ENCODE measurements at places on chromosomes 16 and 17.
A peak's percentile ranks its signal among the peaks of the same experiment; 100 is the strongest.

DNA sequence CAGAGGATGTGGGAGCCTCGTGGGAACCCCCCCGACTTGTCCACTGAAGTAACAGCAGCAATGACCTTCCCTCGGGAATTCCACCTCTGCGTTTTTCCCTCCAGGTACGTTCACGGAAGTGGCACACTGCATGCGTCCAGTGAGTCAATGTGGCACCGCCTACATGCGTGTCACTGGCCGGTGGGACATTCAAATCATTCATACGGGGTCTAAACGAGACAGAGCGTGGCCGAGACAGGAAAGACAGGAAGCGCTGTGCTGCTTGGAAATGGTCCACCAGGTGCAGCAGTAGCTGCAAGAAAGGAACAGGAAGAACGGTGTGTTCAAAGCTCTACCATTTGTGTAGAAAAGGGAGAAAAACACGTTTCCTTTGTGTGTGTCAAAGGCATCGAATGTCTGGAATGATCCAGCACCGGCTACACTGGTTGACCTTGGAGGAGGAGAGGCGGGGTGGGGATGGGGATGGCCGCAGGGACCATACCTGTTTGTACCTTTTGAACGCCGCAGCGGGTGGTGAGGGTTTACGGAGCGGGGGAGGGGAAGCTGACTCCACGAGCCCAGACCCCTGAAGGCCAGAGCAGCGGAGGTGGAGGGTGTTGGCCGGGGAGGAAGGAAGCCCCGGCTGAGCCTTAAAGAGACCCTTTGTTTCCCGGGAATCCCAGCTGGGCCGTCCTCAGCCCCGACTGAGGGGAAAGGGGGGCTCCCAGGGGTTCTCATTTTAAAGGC lies 1.7 kb upstream of the PGAP6 start:
- DNase-seq = no peak

DNA sequence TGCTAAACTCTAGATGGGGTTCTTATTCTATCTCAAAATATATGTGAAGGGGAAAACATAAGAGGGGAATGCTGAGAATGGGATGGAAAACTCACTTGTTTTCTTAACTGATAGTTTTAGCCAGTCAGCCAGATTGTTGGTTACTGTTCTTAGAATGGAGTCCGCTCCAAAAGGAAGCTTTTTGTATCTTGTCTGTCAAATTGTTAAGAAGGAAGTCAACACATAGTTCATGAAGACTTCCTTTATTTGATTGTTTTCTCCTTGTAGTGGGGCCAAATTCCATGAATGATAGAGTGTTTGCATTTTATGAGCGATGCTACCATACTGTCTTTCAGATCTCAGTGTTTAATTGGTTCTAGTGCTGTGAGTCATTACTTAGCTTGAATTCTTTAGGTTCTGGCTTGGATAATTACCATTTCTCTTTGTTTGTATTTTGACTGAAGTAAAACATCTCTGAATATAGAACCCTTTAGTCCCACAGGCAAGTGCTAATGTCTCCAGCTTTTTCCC lies 98.3 kb upstream of the GOT2 start:
- no peak for DNase-seq

GRCh38 chr16:28011971-28012445 lies 51.5 kb downstream of the GSG1L start:
- no peak for DNase-seq

DNA sequence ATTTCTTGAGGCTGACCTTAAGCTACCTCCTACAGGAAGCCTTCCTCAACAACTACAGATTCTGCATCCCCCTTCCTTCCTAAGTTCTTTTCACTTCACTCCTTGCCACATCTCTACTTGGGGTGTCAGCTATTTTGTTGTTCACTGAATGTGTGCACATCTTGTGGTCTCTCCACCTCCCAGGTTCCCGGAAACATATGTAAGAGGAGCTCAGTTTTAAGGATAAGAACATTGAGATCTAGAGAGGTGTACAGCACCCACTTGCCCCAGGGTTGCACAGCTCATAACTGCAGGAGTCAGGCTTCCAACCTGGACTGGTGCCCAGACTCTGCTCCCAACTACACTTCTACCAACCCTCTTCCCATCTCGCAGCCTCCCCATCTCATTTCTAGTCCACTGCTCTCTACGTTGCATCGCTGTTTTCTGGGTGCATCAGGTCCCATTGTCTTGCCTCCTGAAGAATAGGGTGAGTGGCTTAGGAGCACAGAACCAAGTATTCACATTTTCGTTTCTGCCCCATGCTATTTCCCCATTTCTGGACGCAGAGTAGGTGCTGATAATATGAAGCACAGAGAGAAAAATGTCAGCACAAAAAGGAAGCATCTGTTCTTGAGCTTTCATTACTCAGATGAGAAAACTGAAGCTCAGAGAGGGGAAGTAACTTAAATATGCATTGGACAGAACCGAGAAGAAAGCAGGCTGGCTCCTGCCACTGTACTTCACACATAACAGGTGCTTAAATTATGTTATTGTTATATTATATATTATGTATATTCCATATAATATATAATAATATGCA lies 292.0 kb upstream of the CCL2 start:
- DNase-seq = no peak

- DNase-seq = no peak
Observed at GRCh38 chr16:77496934-77497333, 62.1 kb upstream of the ADAMTS18 start.

DNA sequence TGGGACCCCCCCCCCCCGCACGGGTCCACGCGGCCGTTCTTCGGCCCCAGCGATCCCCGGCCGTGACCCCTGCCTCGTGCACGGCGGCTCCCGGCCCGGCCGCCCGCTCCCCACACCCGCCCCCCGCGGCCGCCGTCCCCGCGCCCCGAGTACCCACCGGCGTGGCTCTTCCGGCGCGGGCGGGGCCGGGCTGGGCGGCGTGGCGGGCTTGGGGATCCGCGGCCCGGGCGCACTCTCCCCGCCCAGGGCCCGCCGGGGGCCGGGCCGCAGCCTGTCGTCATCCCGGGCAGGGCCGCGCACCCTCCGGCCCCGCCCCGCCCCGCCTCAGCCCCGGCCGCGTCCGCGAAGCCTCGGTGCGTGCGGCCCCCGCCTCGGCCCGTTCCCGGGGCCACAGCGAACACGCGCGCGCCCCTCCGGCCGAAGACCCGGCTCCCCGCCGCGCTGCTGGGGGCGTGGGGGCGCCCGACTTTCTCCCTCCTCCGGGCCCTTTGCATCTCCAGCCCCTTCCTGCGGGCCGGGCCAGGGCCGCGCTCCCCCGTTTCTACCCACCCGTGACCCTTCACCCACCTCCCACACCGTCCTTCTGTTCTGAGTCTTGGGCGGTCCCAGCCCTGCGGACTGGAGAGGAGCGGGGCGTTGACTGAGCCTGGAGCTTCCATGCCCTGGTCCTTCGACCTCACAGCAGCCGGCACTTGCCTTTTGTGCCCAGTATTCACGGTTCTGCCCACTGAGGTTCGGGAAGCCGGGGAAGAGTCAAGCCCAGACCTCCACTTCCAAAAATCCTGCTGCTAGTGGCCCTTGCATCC lies 840 bp downstream of the MYO1C start:
- no peak for DNase-seq

- no peak for DNase-seq
Observed at GRCh38 chr16:71460941-71461340, 1.1 kb downstream of the ZNF23 start.

DNA sequence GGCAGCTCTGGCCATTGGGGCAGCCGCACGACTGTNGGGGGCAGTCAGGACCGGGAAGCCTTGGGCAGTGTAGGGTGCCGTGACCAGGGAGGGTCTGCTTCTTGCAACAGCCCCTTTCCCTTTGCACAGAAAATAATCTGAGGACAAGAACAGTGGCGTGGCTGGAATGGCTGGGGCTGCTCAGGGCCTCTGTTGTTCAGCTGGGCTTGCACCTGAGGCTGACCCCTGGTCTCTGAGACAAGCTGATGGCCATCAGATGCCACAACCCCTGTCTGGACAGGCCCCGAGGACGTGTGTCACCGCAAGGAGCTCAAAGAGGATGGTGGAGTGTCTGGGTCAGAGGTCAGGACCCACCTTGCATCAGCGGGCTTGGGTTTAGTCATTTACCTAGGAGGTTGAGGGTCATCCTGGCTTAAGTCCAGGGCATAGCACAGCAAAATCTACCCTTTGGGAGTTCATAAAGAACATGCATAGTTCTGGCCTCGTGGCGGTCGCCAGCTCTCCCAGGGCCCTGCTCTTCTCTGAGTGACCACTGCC lies 46.9 kb downstream of the METRNL start:
- no peak for DNase-seq

GRCh38 chr17:77839698-77840512 lies 118.6 kb upstream of the TNRC6C start:
- DNase-seq = no peak

GRCh38 chr17:75417054-75417580 lies 11.6 kb upstream of the GRB2 start:
- DNase-seq = no peak

DNA sequence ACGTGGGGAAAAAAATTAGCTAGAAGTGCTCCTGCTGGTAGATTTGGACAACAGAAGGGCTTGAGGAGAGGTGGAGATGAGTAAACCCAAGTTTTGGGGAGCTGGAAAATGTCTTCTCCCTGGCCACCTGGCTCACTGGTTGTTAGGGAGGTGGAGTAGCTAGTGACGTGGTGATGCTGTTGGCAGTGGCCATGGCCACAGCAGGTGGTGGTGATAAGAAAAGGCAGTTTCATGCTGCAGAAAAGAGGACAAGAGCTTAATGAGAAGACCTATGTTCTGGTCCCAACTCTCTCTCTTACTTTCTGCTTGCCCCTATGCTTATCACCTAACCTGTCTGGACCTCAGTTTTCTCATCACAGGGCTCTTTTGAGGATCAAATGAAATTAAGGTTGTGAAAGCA lies 223.5 kb upstream of the N4BP1 start:
- DNase-seq = no peak

DNA sequence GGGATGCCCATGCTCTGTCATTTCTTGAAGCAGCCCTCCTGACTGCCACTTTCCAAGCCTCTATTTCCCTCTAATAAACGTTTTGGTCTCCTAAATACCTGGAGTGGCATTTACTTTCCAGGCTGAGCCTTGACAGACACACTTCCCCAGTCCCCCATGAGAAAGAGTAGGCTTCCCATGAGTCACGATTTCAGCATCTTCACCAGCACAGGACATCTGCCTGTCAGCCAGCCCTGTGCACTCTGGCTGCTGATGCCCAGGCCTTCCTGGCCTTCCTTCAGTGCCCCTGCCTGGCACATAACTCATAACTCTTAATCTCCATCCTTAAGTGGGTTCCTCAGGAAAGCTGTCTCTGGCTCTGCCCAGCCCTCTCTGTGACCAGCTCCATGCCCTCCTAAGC lies 30.8 kb upstream of the GAS7 start:
- DNase-seq = no peak

- DNase-seq = peak; percentile 69
Observed at GRCh38 chr17:80991645-80992076, at the start of gene CHMP6. TSS of gene CHMP6 (plus strand) at chr17:80991841. CDS start at chr17:80991919, 78 bp downstream.

DNA sequence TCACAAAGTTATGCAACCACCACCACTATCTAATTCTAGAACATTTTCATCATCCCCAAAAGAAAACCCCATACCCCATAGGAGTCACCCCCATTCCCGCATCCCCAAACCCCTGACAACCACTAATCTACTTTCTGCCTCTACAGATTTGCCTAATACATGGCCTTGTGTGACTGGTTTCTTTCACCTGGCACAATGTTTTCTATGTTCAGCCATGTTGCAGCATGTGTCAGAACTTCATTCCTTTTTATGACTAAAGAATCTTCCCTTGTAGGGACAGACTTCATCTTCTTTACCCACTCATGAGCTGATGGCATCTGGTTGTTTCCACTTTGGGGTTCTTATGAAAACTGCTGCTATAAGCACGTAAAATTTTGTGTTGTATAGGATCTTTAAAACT lies 34.6 kb downstream of the CYTH1 start:
- no peak for DNase-seq

Data from stimulated activated CD4-positive, alpha-beta T cell treated with anti-CD3 and anti-CD28 coated beads, Interleukin-15, amount 100 ng/mL, for 1 hour (primary cell).